ENCODE measurements at places on chromosomes 3 and 15.
A peak's percentile ranks its signal among the peaks of the same experiment; 100 is the strongest.

- no peak for DNase-seq
Observed at GRCh38 chr15:63483521-63484371, 20.6 kb upstream of the USP3 start.

DNA sequence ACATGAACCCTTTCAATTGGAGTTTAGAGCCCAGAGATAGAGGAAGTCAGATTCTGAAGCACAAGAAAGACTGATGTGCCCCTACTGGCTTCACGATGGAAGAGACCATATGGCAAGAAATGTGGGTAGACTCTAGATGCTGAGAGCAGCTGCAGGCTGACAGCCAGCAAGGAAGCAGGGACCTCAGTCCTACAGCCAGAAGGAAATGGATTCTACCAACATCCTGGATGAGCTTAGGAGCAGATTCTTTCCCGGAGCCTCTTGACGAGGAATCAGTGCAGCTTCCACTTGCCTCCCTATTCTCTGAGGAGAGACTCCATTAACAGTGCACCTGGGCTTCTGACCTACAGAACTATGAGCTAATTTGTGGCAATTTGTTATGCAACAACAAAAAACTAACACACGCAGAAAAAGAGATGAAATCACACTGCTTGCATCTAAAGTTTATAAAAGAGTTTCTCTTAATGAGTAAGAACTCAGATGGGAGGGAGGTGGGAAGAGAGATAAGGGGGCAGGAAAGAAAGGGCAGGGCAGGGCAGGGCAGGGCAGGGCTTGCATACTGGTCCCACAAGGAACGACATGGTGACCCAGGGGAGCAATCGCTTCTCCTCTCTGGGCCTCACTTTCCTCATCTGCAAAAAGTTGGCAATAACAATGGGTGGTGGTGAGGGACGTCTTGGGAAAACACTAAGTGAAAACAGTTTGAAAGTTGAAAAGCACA, 440.9 kb downstream of the FOXP1 start:
- DNase-seq, result no peak

GRCh38 chr3:100144255-100144866, 30.1 kb upstream of the FILIP1L start:
- no peak for DNase-seq

DNA sequence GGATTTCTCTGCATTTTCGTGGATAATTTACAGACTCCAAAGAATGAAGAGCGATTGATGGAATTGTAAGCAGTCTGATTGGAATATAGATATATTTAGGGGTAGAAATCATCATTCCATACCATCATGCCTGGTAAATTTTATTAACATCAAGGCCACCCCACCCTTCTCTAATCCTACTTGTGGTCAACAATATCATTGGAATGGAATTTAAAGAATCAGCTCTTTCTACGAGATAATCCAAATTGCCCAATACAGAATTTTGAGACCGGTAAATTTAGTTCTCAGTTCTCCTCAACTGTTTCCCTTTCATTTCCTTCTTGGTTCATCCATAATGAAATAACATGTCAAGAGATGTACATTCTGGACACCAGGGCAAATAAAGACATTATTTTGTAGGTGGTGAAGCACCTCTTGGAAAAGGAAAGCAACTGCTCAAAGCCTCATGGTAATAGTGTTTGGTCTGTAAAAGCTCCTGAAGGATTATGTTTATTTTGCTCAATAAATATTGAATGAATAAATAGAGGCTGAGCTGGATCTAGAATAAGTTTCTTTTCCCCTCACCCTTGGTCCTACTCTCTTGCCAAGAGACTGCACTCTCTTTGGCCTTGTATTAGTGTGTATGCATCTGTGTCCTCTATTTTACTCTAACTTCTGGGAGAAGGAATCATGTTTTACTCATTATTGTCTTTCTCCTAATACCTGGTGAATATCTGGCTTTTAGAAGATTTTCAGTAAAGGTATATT, 133.7 kb upstream of the BCL6 start:
- DNase-seq, result peak; percentile 29

- no peak for DNase-seq
Observed at GRCh38 chr15:69675731-69676130, 223.1 kb downstream of the RPLP1 start.

DNA sequence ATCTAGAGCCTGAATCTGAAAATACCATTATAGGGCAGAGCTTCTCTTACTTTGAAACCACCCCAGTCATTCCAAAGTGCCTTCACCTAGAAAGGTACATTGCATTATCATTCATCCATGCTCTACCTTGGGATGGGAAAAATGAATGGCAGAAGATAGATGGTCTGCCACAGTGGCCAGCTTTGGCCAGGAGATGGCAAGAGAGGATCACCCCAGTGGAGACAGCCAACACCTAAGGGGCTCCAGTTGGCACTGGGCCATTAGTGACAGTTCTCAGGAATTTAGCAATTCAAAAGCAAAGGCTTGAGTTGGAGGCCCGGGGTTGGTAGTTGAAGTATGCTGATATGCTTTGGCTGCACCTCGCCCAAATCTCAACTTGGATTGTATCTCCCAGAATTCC, 253.6 kb upstream of the MRPL3 start:
- DNase-seq, result no peak

DNA sequence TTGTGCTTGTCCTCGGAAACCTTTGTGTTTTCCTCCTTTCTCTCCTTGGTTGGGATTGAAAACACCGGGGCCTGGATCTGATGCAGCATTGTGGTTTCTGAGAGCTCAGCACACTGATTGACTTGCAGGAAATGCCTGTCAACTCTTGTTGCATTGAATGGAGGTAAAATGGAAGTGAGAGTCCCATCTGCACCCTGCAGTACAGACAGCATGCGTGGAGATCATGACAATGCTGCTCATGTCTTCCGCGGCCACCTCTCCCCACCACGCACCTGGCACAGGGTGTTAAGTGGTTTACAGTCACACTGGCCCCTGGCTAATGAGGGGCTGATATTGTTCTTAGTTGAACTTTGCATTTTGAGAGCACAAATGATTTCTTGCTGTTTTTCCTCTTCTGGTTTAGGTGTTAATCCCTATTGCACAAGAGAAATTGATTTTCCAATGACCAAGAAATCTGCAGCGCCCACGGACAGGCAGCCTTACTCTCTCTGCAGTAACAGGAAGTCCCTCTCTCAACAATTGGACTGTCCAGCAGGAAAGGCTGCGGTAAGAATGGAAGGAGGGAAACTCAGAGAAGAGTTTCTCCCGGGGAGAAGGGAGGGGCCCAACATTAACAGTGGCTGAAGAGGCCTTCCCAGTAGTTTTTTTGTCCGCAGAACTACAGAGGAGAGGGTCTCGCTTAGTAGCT, 58.5 kb downstream of the STARD5 start:
- DNase-seq, result no peak

All from mammary epithelial cell (primary cell).